ENCODE measurements at places on chromosomes 3 and 15.

DNA sequence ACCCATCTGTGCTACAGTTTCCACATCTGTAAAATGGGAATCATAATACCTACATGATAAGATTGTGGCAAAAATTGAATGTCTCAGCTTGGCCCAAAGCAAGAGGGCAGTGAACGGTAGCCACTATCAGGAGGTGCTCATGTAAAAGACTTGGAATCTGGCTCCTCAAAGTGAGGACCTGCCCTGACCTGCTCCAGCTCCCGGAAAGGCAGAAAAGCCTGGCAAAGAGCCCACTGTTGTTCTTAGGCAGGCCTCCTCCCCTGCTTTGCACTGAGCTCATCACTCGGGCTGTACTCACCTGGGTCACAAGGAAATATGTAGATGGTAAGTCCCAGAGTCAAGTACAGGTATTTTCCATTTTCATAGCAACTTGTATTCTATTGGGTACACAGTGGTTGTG is 250.7 kb upstream of the TBL1XR1 start:
- peak; percentile 50 for DNase-seq

DNA sequence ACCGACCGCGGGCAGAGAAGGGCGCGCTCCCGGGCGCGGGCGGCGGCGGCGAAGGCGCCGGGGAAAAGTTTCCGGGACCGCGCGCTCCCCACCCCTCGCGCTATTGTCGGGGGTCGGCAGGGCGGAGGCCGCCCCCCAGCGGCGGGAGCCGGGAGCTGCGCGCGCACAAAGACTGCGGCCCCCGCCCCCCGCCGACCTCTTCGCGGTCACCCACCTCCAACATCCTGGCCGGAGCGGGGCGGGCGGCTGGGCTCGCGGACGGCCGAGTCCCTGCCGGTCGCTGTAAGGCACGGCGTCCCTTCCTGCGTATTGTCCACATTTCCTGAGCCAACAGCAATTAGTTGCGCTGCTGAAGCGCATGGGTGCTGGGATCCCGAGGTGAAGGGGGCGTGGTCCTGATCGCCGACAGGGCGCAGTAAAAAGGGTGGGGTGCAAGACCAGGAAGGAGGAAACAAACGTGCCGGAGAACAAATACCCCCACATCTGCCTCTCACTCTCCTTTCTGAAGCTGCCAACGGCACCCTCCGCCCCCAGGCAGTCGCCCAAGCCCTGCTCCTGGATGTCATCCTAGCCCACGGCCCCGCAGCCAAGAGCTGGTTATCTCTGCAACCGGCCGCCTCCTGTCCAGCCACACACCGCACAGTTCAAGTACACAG is at the start of gene TMEM44:
TMEM44 (minus strand) TSS at position 71 of the 656 bp plus-strand sequence. CDS start 204 bp downstream, outside the sequence.
- peak; percentile 85 for DNase-seq

GRCh38 chr3:168138421-168138820 is 42.7 kb upstream of the GOLIM4 start:
- no peak for DNase-seq

DNA sequence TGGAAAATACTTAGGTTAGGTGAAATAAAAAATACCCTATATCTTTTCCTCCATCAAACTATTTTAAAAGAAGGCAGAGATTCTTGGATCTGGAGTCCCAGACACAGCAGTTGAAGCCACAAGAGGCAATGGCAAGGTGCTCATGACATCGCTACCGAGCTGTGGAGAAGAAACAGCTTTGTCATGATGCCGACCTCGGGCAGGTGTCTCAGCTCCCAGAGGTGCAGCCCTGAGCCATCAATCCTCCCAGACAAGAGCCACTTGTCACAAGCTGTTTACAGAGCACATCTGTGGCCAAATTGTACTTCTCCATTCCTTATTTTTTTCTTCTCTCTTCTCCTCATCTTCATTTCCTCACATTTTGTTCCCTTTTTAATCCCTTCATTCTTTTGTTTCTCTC is 50.8 kb downstream of the GPR176 start:
- DNase-seq, result no peak

Data from tongue (tissue), 3 donors.